ELF-1 (cell line): ENCODE measurements at places on chromosomes 12 and 14.

DNA sequence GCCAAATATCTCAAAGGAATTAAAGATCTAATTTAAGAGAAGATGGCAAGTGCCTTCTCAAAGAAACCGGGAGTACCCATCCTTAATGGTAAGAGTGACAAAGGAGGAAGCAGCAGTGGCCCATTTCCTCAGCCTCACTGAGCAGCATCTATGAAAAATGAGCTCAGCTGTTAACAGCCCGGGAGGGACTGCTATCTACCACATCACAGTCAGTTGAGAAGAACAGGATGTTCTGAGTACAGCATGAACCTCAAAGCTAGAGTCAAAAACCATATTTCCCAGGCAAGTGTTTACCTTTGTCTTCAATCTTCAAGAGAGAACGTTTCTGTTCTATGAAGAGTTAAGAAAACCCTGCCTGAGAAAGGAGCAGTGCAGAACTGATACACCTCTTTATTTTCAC is 115.0 kb downstream of the BTG1 start:
- DNase-seq = no peak

GRCh38 chr12:131046813-131047788 is 93.4 kb downstream of the ADGRD1 start:
- DNase-seq = no peak

- peak; percentile 56 for DNase-seq
Measured at GRCh38 chr14:104968541-104969401, 9.4 kb downstream of the AHNAK2 start.

GRCh38 chr12:56160193-56160763 is 2.1 kb downstream of the MYL6 start:
- peak; percentile 16 for DNase-seq

GRCh38 chr12:46365951-46366379 is 6.6 kb downstream of the SLC38A2 start:
- no peak for DNase-seq

DNA sequence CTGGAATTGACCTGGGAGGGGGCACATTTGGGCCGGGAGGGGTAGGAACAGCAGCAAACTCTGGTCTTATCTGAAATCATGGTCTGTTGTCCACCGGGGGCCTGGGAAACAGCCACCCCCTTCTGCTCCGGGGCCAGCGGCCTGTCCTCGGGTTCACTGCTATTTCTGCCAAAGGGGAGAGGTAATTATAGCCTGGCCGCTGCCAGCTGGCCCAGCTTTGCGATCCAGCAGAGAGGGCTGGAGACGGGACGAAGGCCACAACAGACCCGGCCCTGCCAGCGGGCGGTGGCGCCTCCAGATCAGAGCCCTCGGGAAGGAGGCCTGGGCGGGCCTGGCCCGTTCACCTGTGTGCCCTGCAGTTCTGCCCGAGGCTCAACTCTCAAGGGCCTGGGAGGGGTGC is at the start of gene C14orf180:
Gene C14orf180 (plus strand): TSS at position 258 of the 400 bp plus-strand sequence. CDS start 6,667 bp downstream, outside the sequence.
- no peak for DNase-seq

- DNase-seq = no peak
Measured at GRCh38 chr12:67439611-67440010, 170.5 kb downstream of the CAND1 start.

DNA sequence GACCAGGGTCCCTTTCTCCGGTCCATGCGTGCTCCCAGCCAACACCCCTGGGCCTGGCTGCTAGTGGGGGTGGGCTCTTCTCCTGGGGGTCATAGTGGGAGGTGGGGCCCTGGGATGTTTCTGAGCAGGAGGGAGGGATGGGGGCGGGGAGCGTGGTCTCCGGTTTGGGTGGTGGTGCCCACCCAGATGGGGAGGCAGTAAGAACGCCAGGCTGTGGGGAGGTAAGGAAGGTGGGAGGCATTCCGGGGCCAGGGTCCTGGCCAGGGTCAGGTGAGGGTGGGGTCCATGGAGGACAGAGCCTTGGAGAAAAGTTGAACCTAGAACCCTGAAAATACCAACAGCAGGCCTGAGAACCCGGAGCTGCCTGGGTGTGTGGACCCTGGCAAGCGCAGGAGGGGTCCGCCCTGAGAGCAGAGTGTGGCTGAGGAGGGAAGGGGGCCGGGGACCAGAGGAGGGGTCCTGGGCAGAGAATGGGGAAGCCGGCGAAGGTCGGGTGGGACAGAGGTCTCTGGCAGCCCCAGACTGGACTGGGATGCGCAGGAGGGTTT is 5.7 kb downstream of the CRIP2 start:
- no peak for DNase-seq

- no peak for DNase-seq
Measured at GRCh38 chr14:77077040-77077439, 21.0 kb upstream of the CIPC start.

GRCh38 chr12:59742841-59743240 is 147.0 kb downstream of the SLC16A7 start:
- DNase-seq = no peak

- DNase-seq = no peak
Measured at GRCh38 chr14:104377256-104377655, 202.3 kb upstream of the C14orf180 start.

DNA sequence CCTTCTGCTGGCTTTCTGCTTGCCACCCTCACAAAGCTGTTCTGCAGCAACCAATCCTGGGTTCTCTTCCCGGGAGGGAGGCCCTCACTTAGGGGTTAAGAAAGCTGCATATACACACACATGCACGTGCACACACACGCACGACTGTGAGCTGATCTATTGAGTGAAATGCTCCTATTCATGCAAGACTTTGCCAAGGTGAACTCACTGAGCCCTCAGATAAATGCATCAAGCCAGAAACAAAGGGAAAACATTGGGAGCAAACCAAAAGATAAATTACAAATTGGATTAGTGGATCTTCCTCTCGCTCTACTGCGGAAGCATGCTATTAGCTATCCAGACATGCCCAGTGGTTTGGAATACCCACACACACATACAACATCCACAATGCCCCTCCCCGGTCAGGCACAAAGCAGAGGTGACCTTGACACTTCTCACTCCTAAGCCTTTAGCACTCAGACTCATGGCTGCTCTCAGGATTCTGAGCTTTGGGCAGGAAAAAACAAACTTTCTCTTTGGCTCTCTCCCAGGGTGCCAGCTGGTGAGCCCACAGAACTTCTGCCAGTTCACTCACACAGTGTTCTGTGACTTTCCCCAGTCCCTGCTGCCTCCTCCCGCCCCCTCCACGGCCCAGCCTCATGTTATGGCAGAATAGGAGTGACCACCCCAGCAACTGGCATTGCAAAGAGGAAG is 320.0 kb downstream of the DPF3 start:
- DNase-seq = no peak

- no peak for DNase-seq
Measured at GRCh38 chr14:99192028-99192621, 79.9 kb downstream of the BCL11B start.

DNA sequence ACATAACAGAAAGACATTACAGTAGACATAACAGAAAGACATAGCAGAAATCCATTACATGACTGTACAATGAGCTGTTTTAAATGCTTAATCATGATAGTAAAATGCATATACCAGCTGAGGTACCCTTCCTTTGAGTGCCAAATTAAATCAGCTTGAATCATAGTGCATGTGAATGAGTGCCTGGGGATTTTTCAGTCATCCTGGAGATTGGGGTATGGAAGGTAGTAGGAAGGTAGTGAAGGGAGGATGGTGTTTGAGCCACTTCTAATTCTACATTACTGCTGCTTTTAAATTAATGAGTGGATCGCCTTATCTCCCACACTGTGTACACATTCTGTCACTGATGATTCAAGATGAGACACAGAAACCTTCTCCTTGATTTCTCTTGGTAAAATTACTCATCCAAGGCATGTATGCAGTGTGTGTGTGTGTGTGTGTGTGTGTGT is 534.2 kb downstream of the LRFN5 start:
- DNase-seq = no peak
